Right atrium auricular region (tissue), 2 donors: ENCODE measurements at places on chromosomes 2 and 18. TPM values are rescaled to one million over a fixed set of nuclear protein-coding genes. Genes with fewer than 3 reads are reported as not detected.
A peak's percentile ranks its signal among the peaks of the same experiment; 100 is the strongest.

Gene WDPCP
- total RNA-seq, result 12.6 TPM

DNA sequence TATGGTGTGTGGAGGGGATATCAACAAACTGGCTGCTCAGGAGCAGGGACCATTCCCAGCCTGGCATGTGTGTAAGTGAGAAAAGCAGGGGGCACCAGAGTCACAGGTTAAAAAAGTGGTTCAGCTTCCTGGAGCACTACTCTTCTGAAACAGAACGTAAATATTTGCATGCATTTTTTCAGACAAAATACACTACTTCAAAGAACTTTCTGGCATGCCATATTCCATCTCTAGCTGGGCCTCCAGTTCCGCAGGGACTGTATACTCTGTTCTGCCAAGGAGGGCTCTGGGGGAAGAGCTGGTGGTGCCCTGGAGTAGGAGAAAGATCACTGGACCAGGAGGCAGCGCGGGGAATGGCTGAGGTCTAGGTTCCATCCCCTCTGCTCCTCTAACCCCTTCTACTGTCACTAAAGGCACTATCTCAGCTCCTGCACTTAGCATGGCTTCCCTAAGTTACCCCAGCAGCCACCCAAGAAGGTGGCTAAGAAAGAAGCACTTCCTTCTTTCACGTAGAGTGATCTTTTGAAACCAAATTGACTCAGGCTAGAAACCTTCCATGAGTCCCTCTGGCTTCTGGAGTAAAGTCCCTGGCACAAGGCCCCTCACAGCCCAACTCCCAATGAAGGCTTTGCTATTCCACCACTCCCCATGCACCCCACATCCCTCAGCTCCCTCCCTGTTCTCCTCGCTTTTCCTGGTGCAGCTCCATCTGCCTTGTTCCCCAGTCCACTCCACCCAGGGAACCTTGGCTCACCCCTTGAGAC is 57.6 kb upstream of the CABLES1 start:
- DNase-seq, result no peak

DNA sequence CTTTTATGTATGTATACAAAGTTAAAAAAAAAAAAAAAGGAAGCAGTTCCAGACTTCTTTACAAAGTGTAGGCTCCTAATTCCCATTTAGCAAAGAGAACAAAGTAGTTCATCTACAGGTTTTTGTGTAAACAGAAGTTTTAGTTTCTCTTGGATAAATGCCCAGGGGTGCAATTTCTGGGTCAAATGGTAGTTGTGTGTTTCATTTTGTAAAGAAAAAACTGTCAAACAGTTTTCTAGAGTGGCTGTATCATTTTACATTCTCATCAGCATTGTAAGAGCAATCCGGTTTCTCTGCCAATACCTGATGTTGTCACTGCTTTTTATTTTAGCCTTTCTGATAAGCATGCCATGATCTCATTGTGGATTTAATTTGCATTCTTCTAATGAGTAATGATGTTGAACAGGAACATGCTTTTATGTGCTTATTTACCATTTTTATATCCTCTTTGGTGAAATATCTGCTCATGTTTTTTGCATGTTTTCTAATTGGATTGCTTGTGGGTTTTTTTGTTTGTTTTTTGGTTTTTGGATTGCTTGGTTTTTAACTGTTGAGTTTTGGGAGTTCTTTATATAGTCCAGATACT is 16.6 kb upstream of the PSME4 start:
- DNase-seq, result no peak

DNA sequence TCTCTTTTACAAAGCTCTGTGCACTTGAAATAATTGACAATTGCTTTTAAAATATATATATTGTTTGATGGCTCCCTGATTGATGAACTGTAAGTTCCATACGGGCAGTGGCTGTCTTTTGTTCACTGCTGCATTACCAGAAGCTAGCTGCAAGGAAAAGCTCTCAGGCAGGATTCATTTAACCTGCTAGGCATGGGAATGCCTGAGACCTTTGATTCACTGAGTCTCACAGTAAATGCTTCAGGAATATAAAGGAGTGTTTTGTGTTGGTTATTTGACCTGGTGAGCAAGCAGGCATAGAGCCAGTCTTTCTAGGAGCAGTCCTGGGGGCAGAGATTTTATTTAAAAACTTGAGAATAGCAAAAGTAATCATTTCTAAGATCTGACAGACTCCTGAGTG is 193.2 kb upstream of the ITGA4 start:
- no peak for DNase-seq

GRCh38 chr2:221178139-221178538 is 394.0 kb downstream of the EPHA4 start:
- DNase-seq, result no peak

Gene SLC40A1
- total RNA-seq, result 57.7 TPM

Gene SCG2
- total RNA-seq, result 0.12 TPM

DNA sequence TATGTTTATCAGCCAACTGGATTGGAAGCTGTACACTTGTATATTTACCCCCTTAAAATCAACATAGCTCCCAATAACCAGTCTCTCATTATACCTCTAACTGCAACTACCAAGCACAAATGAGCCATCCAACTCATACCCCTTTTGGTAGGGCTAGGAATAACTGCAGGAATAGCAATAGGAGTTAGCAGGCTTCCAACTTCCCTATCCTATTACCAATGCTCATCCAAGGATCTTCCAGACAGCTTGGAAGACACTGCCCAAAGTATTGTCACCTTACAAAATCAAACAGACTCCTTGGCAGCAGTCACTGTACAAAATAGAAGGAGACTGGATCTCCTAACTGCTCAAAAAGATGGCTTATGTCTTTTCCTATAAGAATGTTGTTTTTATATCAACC is 61.6 kb downstream of the SLC25A12 start:
- no peak for DNase-seq

DNA sequence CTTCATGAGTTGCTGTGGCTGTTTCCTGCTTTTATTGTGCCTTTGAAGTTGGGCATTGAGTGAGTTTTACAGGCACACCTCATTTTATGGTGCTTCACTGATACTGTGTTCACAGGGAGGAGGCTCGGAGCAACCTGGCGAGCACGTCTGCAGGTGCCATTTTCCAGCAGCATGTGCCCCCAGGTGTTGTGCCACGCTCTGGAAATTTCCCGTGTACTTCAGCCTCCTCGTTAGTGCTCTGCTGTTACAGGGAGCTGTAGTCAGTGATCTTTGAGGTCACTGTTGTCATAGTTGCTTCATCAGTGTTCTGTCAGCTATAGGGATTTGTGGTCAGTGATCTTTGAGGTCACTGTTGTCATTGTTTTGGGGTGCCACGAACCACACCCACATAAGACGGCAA is 20.1 kb downstream of the CTDP1 start:
- no peak for DNase-seq

- no peak for DNase-seq
Observed at GRCh38 chr2:227789803-227790202, 23.8 kb upstream of the CCL20 start.

Gene UGT1A10
- total RNA-seq, result not detected

DNA sequence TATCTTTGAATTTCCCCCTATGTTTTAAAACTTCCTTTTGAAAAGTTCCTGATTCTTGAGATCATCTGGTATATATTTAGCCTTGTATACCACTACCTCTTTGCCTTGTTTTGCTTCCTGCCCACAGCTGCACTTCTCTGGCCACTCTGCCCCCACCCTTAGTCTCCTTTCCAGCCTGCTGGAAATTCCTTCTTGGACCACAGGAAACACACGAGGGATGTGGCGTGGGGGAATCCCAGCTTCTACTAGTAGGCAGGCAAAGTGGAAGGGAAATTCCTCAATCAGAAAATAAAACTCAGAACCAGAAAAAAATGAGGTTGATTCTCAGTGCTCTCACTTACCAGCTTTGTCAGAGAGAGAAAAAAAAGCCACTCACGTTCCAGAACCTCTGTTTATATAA is 13.4 kb downstream of the IL18RAP start:
- no peak for DNase-seq

Gene SLC9A2
- 0.22 TPM for total RNA-seq

GRCh38 chr2:60598271-60598670 is 44.8 kb upstream of the BCL11A start:
- no peak for DNase-seq

DNA sequence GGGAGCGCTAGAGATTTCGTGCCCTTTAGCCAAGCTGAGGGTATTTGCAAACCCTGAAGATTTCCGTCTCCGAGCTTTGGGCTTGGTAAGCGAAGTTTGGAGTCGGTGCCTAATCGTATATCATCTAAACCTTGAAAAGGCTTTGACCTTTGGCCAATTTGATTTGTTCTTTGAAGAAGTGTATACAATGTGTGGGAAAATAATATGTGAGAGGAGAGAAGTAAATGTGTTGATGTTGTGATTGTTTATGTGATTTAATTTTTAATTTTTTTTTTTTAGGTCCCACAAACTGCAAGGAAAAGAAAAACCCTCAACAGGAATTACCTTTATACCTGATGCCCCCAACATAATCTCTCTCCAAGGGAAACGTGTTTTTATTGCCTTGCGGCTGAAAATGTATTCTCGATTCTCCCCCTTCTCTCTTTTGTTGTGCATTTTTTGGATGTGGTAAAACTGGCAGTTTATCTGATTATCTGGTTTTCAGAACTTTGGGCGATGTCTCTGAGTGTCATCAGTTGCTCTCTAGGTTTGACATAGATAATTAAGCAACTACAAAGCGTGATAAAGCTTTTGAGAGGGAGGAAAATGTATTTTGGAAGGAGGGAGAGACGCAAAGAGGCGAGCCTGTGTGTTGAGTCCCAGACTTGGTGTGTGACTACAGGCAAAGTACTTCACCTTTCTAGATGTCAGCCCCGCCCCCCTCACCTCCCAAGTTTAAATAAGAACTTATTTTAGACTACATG is 912 bp upstream of the FBXO11 start:
- peak; percentile 62 for DNase-seq

DNA sequence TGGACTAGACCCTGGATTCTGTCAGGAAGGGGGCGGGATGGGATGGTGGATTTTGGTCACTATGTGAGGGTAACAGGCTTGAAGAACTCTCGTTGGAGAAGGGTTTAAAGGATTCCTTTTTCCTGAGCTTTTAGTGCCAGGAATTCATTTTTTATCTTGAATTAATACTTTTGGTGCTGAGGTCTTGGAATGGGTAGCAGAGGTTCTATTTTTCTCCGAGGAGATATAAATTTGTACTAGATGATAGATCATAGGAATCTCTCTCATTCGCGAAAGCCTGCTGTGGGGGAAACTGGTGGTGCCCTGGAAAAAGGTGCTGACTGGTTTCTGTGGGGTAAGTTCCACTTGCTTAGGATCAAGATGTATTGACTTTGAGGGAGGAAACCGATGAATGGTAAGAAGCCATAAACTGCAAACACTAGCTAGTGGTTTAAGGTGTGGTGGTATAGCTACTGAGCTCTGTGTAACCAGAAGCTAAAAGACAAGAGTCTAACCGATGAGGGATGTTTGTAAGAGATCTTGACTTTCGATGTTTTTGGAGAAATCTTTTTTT is 706 bp downstream of the AGPS start:
- DNase-seq, result no peak

Gene KLHL41
- total RNA-seq, result 122 TPM

GRCh38 chr2:99984799-99985515 is 157.4 kb downstream of the AFF3 start:
- DNase-seq, result no peak

DNA sequence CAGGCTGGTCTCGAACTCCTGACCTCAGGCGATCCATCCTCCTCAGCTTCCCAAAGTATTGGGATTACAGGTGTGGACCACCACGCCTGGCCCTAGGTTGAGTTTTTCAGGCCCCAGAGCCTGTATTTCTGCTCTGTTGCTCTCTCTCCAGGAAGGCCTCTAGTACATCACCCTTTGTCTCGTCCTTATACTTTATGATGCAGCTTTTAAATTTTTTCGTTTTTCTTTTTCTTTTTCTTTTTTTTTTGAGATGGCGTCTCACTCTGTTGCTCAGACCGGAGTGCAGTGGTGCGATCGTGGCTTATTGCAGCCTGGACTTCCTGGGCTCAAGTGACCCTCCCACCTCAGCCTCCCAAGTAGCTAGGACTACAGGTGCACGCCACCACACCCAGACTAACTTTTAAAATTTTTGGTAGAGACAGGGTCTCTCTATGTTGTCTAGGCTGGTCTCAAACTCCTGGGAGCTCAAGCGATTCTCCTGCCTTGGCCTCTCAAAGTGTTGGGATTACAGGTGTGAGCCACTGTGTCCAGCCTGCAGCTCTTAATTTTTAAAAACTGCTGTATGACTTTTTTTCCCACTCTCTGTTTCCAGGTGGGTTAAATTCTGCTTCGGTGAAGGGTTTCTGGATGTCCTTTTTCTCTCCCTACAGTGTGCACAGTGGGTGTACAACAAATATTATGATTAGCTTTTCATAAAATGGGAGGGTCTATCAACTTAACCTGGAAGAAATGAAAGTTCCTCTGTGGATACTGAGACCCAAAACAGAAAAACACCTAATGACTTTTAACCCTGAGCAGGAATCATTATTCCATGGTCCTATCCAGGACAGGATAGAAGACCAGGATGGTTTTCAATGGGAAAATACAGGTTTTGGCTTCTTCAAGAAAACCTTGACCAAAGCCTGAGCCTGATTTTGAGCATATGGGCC is 47.9 kb downstream of the DDX1 start:
- DNase-seq, result no peak

GRCh38 chr2:202941771-202942170 is 29.7 kb downstream of the CARF start:
- DNase-seq, result no peak

Gene FSHR
- total RNA-seq, result 0.28 TPM

GRCh38 chr2:71358931-71359671 is 27.5 kb downstream of the ZNF638 start:
- DNase-seq, result no peak

- DNase-seq, result no peak
Observed at GRCh38 chr18:31990823-31991222, 27.8 kb upstream of the RNF125 start.

- no peak for DNase-seq
Observed at GRCh38 chr18:3153107-3153704, 66.6 kb downstream of the MYOM1 start.

GRCh38 chr2:237073552-237073951 is 12.1 kb upstream of the COPS8 start:
- DNase-seq, result no peak

- no peak for DNase-seq
Observed at GRCh38 chr18:23668731-23669130, 6.0 kb upstream of the ANKRD29 start.

DNA sequence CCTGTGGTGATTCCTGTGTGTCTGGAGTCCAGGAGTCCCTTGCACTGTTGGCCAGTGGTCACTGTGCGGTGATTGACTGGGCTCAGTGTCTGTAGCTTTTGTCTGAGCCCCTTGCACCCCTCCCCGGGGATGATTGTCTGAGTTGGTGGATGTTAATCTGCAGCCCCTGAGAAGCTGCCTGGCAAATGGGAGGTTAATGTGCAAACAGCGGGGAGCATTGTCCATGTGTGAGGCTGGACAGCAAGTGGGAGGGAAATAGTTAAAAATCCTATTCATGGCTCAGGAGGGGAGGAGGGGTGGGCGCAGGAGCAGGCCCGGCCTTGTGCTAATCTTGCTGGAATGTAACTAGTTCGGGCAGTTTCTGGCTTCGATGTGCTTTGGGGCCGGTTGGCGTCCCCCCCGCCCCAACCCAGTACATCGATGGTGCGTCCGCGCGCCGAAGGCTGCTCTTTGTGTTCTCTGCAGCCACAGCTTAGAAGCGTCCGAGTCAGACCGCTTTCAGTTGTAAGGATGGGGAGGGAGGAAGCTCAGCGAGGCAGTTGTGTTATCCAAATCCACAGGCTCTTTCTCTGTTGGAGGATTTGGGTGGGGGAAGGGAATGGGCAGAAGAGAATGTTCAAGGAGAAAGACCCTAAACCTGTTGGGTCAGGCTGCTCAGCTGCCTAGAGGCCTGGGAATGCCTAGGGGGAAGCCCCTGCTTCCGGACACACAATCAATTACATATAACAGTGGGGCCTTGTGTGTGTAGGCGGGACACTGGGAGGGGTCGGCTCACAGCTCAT is 71.8 kb downstream of the TGOLN2 start:
- DNase-seq, result no peak

GRCh38 chr2:19048593-19049266 is 309.7 kb downstream of the OSR1 start:
- no peak for DNase-seq
